Naive thymus-derived CD8-positive, alpha-beta T cell (primary cell): ENCODE measurements at places on chromosomes 7 and 10. TPM values are rescaled to one million over a fixed set of nuclear protein-coding genes. Genes with fewer than 3 reads are reported as not detected.

- H3K4me1 ChIP-seq: no peaks in the 10 kb centered on the region
- H3K27ac ChIP-seq: no peak overlapping the region
- no peak for DNase-seq
- peaks cover 6% of the 10 kb centered on the region for H3K27me3 ChIP-seq
- H3K36me3 ChIP-seq: peaks cover 5% of the 10 kb centered on the region
Observed at GRCh38 chr10:95814011-95814727, 58.2 kb downstream of the ENTPD1 start.

GRCh38 chr7:134660242-134660785 lies 13.7 kb downstream of the BPGM start:
- H3K36me3 ChIP-seq: peaks cover 44% of the 10 kb centered on the region
- H3K4me3 ChIP-seq: no peak overlapping the region
- DNase-seq: no peak
- H3K4me1 ChIP-seq: peaks cover 16% of the 10 kb centered on the region
- peak overlapping the region; percentile 35 for H3K27ac ChIP-seq

- H3K4me1 ChIP-seq: no peaks in the 10 kb centered on the region
- H3K36me3 ChIP-seq: peaks cover 2% of the 10 kb centered on the region
- H3K27ac ChIP-seq: no peak overlapping the region
- H3K4me3 ChIP-seq: no peak overlapping the region
Observed at GRCh38 chr10:121519411-121519810, 78.8 kb downstream of the FGFR2 start.

DNA sequence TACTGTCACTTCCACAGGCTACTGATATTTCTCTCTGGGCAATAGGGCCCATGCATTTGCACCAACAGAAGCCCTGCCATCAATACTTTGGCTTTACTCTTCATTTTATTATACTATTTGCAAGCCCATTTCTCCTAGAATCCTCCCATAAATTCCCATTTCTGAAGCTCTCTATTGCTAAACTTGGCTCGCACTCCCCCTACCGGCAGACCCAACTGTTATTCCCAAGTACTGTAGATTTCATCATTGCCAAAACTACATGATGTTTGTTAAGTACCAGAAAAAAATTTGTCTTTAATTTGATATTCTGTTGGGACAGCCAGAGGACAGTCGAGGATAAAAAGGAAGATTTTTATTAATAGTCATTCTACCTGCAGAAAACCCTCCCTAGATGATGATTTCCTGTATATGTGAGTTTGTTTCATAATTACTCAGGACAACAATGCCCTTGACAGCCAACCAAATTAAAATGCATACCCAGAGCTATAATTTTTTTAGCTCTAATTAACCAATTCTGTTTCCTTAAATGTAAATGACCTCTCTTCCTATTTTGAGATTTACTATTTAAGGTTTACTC lies 298.6 kb downstream of the REEP3 start:
- DNase-seq: no peak
- no peaks in the 10 kb centered on the region for H3K36me3 ChIP-seq
- no peaks in the 10 kb centered on the region for H3K4me1 ChIP-seq
- no peak overlapping the region for H3K4me3 ChIP-seq
- peaks cover 32% of the 10 kb centered on the region for H3K27me3 ChIP-seq

Gene GRB10
- 1.0 TPM for total RNA-seq

DNA sequence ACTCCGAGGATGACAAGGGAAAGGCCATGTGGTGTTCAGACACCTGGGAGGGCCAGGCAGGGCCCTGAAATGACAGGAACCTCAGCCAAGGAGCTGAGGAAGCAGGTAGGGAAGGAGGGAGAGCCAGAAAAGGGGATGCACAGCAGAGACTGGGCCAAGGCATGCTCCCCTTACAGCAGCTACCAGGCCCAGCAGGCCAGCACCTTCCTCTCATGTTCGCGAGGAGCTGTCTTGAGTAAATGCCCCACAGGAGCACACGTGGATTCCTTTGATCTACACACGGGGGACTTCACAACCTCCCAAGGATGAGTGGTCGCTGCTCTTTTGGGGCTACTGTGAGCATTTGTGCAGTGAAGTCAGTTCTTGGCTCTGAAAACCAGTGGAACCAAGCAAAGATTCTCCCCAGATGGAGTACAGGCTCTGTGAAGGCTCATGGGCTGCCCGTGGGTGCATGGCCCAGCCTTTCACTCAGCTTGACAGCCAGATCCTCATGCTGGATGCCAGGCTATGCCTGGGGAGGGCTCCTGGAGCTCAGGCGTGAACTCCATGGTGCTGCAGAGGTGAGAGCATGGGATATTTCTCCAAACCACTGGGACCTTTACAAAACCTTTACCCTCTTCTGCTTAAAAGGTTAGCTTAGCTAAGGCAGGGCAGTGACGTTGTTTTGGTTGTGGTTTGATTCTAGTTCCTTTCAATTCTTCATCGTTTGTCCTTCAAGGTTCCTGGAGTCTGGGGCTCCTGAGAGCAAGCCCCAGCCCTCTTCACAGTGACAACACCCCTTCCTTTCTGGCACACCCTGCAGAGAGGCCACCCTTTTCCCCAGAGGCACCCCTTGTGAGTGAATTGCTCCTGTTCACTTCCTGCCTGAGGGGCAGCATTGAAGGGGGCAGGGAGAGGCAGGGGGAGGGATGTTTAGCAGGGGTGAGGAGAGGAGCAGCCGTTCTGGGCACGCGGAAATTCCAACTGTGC lies 74.2 kb upstream of the ZPBP start:
- H3K27ac ChIP-seq: peak overlapping the region; percentile 93
- DNase-seq: peak; percentile 12
- H3K4me1 ChIP-seq: peaks cover 22% of the 10 kb centered on the region
- no peaks in the 10 kb centered on the region for H3K36me3 ChIP-seq
- H3K27me3 ChIP-seq: no peaks in the 10 kb centered on the region

Gene ANKRD16
- total RNA-seq: 8.4 TPM

DNA sequence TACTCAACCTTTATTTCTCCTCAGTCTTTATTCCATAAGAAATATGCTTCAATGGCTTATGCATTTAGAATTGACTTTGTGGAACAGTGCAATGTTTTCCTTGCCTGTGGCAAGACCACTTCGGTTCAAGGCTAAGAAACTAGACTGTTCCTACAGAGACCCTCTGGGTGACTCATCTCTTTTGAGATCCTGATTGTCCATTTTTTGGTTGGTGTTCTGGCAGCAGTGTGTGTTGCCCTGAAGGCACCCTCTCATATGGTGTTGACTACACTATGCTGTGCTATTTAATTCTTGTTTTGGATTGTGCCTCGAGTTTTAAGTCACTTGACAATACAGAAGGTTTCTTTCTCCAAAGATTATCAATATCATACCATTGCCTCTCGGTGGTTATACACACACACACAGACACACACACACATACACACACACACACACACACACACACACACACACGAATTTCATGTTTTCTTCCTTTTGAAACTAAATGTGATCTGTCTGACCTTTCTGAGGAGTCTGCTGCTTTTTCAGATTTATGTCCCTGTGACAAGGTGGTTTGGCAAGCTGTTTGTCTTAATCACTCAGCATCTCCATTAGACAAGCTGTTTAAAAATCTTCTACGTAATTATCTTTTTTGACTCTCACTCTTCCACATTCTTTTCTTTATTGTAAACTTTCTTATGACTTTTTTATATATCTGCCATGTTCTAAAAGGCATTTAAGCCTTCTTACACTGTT lies 187.2 kb downstream of the VTI1A start:
- H3K36me3 ChIP-seq: peaks cover 6% of the 10 kb centered on the region
- H3K27ac ChIP-seq: no peak overlapping the region
- no peak overlapping the region for H3K4me3 ChIP-seq
- H3K4me1 ChIP-seq: peaks cover 2% of the 10 kb centered on the region
- DNase-seq: no peak

Gene AKR1E2
- total RNA-seq: 14.4 TPM

Gene CASTOR2
- total RNA-seq: 7.7 TPM

- H3K36me3 ChIP-seq: no peaks in the 10 kb centered on the region
- no peak overlapping the region for H3K27ac ChIP-seq
- no peaks in the 10 kb centered on the region for H3K27me3 ChIP-seq
- no peaks in the 10 kb centered on the region for H3K4me1 ChIP-seq
- DNase-seq: no peak
- H3K4me3 ChIP-seq: no peak overlapping the region
Observed at GRCh38 chr7:89760690-89761089, 393.6 kb upstream of the STEAP1 start.

Gene UNCX
- total RNA-seq: not detected

Gene TOMM7
- total RNA-seq: 675 TPM

DNA sequence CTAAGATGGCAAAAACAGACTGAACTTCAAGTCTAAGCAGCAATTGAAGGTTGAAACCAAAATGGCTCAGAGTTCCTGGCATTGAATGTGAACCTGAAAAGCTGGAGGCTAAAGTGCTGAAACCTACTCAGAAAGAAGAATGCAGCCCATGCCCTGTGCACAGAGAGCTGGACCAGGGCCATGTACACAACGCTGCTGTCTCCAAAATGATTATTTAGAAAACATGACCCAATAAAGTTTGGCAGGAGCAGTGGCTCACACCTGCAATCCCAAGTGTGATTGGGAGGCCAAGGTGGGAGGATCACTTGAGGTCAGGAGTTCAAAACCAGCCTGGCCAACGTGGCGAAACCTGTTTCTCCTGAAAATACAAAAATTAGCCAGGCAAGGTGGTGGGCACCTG lies 158.9 kb downstream of the AKR1D1 start:
- H3K4me1 ChIP-seq: no peaks in the 10 kb centered on the region
- H3K27ac ChIP-seq: no peak overlapping the region
- no peaks in the 10 kb centered on the region for H3K36me3 ChIP-seq
- no peak overlapping the region for H3K4me3 ChIP-seq

DNA sequence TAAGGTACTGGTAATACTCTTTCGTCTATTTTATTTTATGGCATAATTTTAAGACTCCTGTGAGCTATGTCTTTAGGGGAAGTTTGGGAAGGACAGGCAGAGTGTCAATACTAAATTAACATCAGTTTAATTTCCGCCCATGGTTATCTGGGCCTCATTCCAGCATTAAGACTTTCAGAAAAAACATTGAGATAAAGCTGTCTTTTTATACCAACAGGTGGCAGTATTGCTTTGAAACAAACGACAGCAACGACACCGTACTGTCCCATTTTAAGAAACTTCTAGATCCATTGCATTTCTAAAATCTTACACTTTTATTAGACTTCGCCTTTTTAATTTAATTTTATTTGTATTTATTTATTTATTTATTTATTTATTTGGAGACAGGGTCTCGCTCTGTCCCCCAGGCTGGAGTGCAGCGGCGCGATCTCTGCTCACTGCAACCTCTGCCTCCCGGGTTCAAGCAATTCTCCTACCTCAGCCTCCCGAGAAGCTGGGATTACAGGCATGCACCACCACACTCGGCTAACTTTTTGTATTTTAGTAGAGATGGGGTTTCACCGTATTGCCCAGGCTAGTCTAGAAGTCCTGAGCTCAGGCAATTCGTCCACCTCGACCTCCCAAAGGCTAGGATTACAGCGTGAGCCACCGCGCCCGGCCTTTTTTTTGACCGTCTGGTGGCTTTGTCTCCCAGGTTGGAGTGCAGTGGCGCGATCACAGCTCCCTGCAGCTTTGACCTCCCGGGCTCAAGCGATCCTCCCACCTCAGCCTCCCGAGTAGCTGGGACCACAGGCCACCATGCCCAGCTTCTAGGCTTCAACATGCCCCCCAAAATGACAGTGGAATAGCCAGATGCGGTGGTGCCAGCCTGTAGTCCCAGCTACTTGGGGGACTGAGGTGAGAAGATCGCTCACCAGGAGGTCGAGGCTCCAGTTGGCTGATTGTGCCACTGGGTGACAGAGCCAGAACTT lies 78.7 kb upstream of the C1GALT1 start:
- H3K27me3 ChIP-seq: no peaks in the 10 kb centered on the region
- no peak overlapping the region for H3K27ac ChIP-seq
- no peaks in the 10 kb centered on the region for H3K36me3 ChIP-seq
- H3K4me1 ChIP-seq: peaks cover 24% of the 10 kb centered on the region

Gene TMEM176A
- total RNA-seq: not detected

Gene OR2A1
- not detected for total RNA-seq
